Nucleus accumbens (tissue), 56 donors: ENCODE measurements at places on chromosomes 7 and 10.

GRCh38 chr10:120732643-120733313 is 118.4 kb upstream of the WDR11 start:
- DNase-seq: no peak

DNA sequence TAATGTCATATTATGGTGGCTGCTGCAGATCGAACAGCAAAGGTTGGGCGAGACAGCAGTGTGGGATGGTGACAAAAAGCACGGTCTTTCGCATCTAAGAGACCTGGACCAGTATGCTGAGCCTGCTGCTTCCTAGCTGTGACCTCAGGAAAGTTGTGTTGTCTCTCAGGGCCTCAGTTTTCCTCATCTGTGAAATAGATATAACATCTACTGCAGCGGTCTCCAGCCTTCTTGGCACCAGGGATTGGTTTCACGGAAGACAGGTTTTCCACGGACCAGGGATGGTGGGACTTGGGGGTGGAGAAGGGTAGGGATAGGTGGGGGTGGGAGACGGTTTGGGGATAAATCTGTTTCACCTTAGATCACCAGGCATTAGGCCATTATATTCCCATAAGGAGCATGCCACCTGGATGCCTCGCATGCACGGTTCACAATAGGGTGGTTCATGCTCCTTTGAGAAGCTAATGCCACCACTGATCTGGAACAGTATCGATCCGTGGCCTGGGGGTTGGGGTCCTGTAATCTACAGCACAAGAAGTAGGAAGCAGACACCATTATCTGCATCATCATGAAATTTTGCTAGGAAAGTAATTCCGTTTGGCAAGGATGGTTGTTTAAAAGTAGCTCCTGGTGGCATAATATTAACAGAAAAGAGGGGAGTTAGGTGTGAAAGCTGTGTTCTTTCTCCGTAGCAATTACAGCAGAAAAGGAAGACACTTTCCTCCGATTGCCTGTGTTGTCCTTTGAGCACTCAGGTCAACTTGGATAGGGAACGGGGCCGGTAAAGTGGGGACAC is 10.8 kb downstream of the KLF6 start:
- no peak for DNase-seq

- DNase-seq: peak; percentile 41
Observed at GRCh38 chr7:30800785-30801252, 29.6 kb downstream of the MINDY4 start.

- DNase-seq: no peak
Observed at GRCh38 chr10:87523731-87524130, 19.0 kb downstream of the MINPP1 start.

DNA sequence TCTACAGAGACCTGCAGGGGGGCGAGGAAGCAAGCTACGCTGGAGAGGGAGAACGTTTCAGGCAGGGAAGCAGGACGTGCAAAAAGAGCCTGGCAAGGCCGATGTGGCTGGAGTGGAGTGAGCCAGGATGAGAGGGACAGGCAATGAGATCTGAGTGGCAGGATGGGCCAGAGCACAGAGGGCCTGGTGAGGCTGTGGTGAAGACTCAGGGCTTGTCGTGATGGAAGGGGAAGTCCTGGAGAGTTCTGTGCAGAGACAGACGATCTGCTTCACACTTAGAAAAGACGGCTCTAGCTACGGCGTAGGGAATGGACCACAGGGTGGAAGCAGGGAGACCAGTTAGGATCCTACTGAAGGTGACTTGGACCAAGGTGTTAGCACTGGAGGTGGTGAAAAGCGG is 87.0 kb downstream of the SH3PXD2A start:
- DNase-seq: no peak

- no peak for DNase-seq
Observed at GRCh38 chr7:124375391-124375790, 342.5 kb upstream of the TMEM229A start.

DNA sequence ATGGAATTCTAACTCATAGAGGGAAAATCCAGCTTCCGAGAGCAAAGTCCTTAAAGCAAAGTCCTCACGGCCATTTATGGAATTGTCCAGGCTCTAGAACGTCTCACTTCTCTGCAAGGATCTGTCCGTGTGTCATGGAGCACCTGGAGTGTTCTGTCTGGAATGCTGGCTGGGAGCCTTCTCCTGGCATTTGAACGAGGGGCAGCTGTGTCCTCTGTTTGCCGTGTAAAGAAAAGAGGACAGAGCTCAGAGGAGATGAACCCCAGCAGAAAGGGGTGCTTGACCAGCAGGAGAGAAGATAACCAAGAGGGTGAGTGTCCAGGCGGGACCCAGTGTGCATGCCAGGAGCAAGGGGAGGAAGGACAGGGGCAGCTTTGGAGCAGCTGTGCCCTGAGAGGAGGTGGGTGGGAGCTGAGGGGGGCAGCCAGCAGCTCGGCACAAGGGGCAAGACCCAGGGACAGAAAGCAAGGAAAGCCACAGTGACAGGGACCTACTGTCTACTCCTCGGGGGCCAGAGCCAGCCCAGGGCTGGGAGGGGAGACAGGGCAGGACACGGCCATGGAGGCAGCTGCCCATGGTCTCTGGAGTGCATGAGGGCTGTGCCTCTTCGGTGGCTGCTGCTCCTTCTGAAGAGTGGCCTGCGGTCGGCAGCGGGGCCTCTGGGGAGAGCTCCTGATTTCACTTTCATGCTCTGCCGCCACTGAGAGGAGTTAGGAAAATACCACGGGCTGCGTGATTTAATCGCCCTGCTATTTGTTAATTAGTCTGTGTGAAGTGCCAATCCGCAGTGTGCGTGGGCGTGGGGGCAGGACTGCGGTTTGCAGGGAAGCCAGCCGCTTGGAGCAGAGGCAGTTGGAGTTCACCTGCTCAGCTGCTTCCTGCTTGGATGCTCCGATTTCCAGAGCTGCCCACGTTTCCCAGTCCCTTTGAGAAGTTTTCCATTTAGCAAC is 149.3 kb upstream of the SHH start:
- DNase-seq: no peak

DNA sequence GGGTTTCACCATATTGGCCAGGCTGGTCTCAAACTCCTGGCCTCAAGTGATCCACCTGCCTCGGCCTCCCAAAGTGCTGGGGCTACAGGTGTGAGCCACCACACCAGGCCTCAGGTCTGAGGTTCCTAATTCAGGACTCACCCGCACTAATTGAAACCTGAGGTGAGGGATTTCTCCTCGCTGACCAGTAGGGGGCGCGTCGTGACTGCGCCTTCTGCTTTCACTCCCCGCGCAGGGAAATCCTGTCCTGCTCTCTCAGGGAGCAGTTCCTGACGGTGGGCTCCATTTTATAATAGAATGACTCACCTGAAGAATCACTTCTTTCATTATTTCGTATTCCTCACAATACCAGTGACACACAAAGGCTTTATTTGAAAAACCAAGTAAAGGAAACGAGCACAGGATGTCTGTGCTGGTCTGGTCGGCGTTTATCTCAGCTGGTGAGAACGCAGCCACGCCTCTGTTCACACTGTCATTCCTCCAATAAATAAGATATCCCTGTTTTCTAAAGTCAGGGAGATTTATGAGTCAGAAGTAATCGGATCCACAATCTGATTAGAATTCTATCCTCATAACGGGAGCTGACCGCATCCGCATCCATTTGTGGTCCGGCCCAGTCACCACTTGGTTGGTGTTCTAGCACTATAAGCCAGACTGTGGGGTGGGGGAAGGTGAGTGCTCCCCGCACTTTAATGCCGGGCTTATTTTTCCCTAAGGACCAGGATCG is 35.4 kb downstream of the BAG3 start:
- peak; percentile 76 for DNase-seq

- DNase-seq: no peak
Observed at GRCh38 chr7:93212881-93213280, 13.4 kb downstream of the HEPACAM2 start.

GRCh38 chr10:86334488-86335085 is 32.0 kb downstream of the GRID1 start:
- DNase-seq: no peak

- DNase-seq: no peak
Observed at GRCh38 chr7:121938429-121938996, 65.6 kb downstream of the PTPRZ1 start.

- no peak for DNase-seq
Observed at GRCh38 chr7:135238112-135238744, 4.6 kb downstream of the STRA8 start.

DNA sequence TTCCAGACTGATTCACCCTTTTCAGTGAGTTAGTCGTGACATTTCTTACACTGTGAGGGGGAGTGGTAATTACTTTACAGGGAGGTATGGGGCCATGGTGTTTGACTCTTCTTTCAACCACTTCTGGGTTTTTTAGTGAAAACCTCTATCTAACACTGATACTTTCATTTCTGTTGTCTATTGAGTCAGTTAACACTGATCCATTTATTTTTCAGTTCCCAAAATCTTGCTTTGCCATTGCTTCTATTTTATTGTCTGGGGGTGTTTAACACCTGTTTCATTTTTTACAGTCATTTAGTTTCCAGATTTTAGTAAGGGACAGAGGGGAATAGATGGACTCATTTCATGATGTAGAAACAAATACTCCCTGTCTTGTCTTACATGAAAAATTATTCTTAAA is 61.5 kb downstream of the HELLS start:
- no peak for DNase-seq
